ENCODE measurements at places on chromosomes 2 and 18. TPM values are rescaled to one million over a fixed set of nuclear protein-coding genes. Genes with fewer than 3 reads are reported as not detected.

The UGT1A9 gene
- not detected for polyA plus RNA-seq

The TXNDC2 gene
- not detected for polyA plus RNA-seq

The TEKT4 gene
- not detected for polyA plus RNA-seq

The PFN4 gene
- 0.14 TPM for polyA plus RNA-seq

The MAPRE3 gene
- 28.7 TPM for polyA plus RNA-seq

The COL6A3 gene
- polyA plus RNA-seq, result 17.4 TPM

The GRHL1 gene
- polyA plus RNA-seq, result 0.57 TPM

The NRP2 gene
- 3.6 TPM for polyA plus RNA-seq

The TNP1 gene
- not detected for polyA plus RNA-seq

The CDH7 gene
- polyA plus RNA-seq, result not detected

The RAMP1 gene
- polyA plus RNA-seq, result 1,114 TPM

The INO80D gene
- 2.9 TPM for polyA plus RNA-seq

The MAP3K19 gene
- polyA plus RNA-seq, result not detected

The NOTO gene
- polyA plus RNA-seq, result not detected

The MLPH gene
- 60.3 TPM for polyA plus RNA-seq

The TBR1 gene
- not detected for polyA plus RNA-seq

The RAB6C gene
- 0.08 TPM for polyA plus RNA-seq

The STEAP3 gene
- polyA plus RNA-seq, result 9.2 TPM

The HOXD10 gene
- not detected for polyA plus RNA-seq

The SERPINB3 gene
- not detected for polyA plus RNA-seq

The TMEM247 gene
- polyA plus RNA-seq, result not detected

The NR4A2 gene
- 4.0 TPM for polyA plus RNA-seq

The CD8B gene
- polyA plus RNA-seq, result 0.21 TPM

The EIPR1 gene
- polyA plus RNA-seq, result 26.1 TPM

The CAD gene
- 9.3 TPM for polyA plus RNA-seq

The PAX3 gene
- not detected for polyA plus RNA-seq

The ASB18 gene
- polyA plus RNA-seq, result 6.2 TPM

The DLX1 gene
- 0.19 TPM for polyA plus RNA-seq

The NOL4 gene
- polyA plus RNA-seq, result 0.06 TPM

The CFAP221 gene
- 0.08 TPM for polyA plus RNA-seq

The RAPH1 gene
- polyA plus RNA-seq, result 3.6 TPM

The ZNF516 gene
- 4.8 TPM for polyA plus RNA-seq

The MOGAT1 gene
- 0.19 TPM for polyA plus RNA-seq

The PLGLB1 gene
- 0.42 TPM for polyA plus RNA-seq

Measured in heart left ventricle (tissue), 16 donors.